Stimulated activated CD8-positive, alpha-beta memory T cell treated with anti-CD3 and anti-CD28 coated beads, Interleukin-15, amount 100 ng/mL, for 4 hours (primary cell): ENCODE measurements at places on chromosomes 5 and 9.

DNA sequence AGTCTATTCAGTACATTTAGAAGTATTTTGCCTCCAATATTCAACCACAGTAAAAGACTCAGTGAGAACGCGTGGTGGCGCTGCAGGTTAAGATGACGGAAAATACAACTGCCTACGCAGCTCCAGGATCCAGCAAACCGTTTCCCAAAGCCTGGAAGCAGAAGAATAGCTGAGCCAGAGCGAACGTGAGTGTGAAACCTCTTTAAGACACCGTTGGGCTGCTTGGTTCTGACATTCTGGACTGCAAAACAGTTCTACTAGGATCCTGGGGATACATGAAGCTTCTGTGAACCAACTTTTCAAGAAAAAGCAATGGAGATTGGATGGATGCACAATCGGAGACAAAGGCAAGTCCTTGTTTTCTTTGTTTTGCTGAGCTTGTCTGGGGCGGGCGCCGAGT is at the start of gene PCDHB16:
Gene PCDHB16 (plus strand): TSS at position 140 of the 400 bp plus-strand sequence. CDS start 173 bp downstream, at position 313.
- DNase-seq: no peak

DNA sequence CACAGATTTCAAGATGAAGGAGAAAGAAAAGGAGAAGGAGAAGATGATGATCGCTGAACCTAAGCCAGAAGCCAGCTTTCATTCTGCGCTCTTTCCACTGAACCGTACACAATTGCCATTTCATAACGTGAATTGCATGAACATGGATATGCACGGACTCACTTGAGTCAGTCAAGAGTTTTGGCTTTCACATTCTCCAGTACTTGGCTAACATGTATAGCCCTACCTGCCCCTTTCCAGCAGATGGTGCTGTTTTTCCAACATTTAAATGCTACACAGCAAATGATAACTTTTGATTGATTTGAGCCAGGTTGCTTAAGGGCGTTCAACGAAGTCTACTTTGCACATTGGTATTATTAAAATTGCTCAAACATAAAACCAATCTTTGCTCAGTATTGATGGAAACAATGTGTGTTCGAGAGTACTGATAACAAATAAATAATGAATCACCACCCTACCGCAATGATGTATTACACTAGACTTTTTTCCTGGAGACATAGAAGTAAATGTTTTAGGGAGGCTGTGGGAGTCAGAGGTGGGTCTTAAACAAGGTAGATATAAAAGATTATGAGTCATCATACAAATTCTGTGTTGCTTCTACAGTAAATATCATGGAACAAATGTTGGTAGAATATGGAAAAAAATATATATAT is 196.4 kb downstream of the TRPM3 start:
- DNase-seq: no peak

- DNase-seq: no peak
Measured at GRCh38 chr5:144691936-144692335, 521.3 kb downstream of the KCTD16 start.

- no peak for DNase-seq
Measured at GRCh38 chr9:137552022-137552768, 516 bp downstream of the MRPL41 start.

GRCh38 chr5:167785901-167786300 is 505.5 kb upstream of the WWC1 start:
- no peak for DNase-seq

GRCh38 chr9:77793849-77794248 is 145.7 kb upstream of the GNA14 start:
- no peak for DNase-seq

DNA sequence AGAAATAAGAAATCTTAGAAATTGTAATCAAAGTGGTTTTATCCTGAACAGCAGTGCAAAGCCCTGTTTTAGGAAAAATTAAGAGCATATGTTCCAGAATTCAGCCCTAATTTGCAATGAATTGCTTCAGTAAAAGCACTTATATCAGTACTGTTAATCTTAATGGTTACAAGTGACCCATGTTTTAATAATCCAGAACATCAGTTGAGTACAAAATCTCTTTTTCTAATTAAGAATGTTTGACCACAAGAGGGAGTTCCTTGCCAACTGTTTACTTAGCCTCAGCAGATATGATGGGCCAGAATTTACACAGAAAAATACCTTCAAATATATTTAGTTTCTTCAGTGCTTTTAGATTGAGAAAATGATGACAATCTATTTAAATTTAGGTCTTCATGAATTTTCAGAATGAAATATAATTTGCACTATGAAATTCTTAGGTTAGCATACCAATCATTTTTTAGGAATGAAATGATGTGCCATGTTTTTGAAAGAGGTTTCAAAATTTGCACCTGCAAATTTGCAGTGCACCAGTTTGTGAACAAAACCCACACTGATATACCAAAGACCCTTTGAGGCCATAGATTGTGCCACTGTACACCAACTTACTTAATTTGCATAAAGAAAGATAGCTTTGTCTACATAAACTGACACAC is 926.3 kb upstream of the ARRDC3 start:
- DNase-seq: no peak

DNA sequence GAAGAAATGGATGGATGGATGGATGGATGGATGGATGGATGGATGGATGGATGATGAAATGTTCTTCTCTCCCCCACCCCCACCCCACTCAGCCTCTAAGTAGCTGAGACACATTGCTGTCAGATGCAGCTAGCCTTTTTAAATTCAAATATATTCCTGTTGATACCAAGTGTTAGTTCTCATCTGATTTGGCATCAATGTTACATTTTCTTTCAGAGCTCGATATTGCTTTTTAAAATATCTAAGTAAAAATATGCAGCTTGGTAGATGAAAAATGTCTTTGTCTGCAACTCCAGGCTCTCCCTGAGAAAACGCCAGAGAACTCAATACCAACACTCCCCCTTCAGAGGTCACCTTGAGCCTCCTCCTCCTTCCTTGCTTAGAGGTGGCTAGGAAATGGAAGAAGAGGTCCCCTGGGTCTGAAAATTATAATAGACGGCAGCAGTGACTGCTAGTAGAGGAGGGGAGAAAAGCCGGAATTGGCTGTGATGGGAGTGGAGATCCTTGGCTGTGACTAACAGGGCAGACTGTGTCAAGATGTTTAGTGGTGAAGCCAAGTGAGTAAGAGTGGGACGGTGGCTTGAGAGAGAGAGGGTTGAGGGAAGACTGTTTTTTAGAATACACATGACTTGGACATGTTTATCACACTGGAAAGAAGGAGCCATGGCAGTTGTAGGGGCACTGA is 156.0 kb downstream of the ZNF462 start:
- DNase-seq: no peak

- no peak for DNase-seq
Measured at GRCh38 chr9:133121915-133122550, 993 bp upstream of the RALGDS start.

GRCh38 chr9:83199240-83199639 is 136.3 kb upstream of the RASEF start:
- no peak for DNase-seq

DNA sequence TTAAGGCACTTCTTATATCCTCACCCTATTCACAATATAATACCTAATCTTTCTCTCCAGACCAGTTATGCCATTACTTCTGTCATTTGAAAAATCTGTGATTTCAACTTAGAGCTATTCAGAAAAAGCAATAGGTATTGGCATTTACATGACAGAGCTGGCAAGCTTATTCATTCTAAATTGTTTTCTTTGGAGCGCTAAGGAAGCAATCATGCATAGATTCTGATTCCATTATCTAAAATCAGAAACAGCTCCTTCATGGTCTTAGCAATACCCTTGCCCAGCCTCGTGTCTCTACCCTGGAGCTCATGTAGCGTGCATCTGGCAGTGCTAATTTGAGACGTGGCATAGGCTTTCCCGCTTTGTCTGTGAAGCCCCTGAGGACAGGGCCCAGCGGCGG is 4.5 kb downstream of the SLC1A1 start:
- DNase-seq: no peak

DNA sequence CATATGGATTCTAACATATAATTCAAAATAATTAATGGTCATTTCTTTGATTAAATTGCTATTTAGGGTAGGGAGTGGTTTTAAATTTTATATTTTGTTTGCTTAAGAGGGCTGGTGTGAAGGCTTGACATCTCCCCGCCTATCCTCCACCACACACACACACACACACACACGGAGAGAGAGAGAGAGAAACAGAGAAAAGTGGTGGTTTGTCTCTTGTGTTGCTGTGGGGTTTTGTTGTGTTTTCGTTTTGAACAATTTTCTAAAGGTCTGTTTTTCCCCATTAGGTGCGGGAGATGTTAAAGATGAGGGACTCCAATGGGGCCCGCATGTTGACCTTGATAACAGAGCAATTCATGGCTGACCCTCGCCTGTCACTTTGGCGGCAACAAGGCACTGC is 161.9 kb downstream of the ZSWIM6 start:
- DNase-seq: no peak

GRCh38 chr9:136726631-136727191 is 14.3 kb downstream of the DIPK1B start:
- no peak for DNase-seq

GRCh38 chr9:96086936-96087571 is 211.6 kb downstream of the ERCC6L2 start:
- DNase-seq: no peak

DNA sequence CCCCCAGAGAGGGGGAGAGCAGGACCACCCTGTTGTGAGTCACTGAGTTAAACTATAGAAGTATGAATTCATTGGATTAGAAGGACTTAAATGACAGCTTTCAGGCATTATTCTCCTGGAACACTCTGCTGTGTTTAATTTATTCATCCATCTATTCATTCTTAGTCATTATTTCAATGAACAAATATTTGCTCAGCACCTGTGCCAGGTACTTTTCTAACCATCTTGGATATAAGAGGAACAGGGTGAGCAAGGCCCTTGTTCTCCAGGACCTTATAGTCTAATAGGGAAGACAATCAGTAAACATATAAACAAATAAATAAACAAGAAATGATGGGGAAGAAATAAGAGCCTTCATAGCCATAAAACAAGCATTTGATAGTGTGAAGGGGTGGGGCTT is 483.9 kb upstream of the BRINP1 start:
- no peak for DNase-seq

- no peak for DNase-seq
Measured at GRCh38 chr5:121797681-121798518, 53.8 kb upstream of the FTMT start.

- DNase-seq: no peak
Measured at GRCh38 chr5:56631719-56632118, 183.6 kb upstream of the MAP3K1 start.

GRCh38 chr5:177370488-177371119 is 12.9 kb downstream of the RGS14 start:
- no peak for DNase-seq

- DNase-seq: peak; percentile 45
Measured at GRCh38 chr9:126781186-126782052, 23.4 kb upstream of the ZBTB43 start.

DNA sequence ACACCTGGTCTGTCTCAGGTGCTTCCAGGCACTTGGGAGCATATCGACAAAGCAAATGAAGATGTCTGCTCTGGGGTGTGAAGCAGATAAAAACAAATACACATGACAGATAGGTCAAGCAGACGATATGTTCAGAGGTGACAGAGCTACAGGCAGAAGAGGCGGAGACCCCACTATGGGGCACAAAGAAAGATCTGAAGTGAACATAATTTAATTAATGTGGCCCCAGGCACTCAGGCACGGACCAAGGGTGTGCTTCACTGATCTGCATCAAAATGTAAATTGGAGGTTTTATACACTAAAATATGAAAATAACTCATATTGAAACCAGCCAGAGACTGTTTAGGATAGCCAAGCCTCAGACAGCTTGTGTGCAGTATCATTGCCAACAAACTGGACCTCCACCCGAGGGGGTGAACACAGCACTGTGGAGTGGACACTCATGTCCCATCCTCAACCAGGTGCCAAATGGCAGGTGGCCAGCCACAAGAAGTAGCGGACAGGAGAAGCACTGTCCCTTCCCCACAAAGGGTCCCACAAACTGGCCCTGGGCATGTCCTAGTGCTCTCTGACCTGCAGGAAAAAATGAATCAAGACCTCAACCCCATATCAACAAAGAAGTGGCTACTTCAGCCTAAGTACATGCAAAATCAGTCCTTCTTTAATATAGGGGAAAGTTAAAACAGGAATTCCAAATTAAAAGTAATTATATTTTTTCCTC is 29.2 kb downstream of the ROR2 start:
- no peak for DNase-seq

DNA sequence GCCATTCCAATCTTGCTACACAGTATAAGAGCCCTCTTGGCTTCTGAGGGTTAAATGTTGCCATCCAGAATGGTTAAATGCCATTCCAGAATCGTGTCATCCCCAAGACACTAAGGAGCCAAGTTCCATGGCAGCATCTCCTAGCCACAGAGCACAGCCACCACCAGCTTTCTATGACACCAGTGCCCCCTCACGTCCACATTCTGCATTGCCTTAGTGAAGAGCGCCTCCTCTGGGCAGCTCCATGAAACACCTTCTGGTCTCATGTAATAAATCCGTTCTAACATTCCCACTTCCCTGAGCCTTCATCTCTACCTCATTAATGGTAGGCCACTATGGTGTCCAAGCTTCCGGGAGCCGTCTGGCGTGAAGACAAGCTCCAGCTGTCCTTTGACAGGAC is 12.4 kb downstream of the CBY3 start:
- DNase-seq: no peak

GRCh38 chr9:136674786-136675349 is 12.2 kb downstream of the EGFL7 start:
- no peak for DNase-seq

DNA sequence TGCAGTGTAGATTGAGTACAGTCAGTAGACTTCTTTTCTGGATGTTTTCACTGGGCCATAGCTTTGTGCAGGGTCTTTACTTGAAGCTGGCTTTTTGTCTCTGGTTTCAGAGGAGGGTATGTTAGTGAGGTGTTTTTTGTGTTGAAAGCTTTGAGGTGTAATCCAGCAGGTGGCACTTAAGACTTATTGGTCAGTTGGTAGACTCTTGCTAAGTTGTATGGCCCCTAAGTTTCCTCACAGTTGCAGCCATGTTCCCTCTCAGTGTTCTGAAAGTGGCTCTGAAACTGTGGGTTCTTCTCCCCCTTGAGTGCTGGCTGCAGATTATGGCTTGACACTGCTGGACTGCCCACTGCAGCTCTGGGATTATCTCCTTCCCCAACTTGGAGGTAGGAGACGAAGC is 55.7 kb upstream of the SLC44A1 start:
- DNase-seq: no peak

GRCh38 chr5:115467628-115468027 is 76.9 kb downstream of the FEM1C start:
- no peak for DNase-seq

GRCh38 chr9:18866121-18866831 is 166.7 kb downstream of the SAXO1 start:
- DNase-seq: no peak

- DNase-seq: no peak
Measured at GRCh38 chr5:106639488-106639887, 1031.2 kb downstream of the EFNA5 start.

DNA sequence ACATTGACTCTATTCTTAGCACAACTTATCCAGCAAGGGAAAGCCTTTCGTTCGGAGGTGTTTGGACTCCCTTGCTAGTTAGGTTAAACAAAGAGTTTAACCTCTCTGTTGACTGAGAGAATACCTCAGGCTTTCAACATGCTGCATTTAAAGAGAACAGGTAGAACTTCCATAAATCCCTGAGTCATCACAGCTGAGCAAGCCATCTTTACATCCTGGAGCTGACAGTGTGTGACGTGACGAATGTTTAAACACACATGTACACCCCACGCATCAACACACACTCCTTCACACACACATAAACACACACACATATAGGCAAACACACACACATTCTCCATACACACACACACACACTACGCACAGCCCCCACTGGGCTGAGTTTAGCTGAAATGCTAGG is 152.8 kb downstream of the ADAMTS12 start:
- no peak for DNase-seq
